Suppressor macrophage treated with lipopolysaccharide for 1 hour (primary cell): ENCODE measurements at places on chromosomes 2 and 18.

- DNase-seq, result no peak
These were observed 416.6 kb downstream of the TMX3 start for GRCh38 chr18:68298330-68298729.

DNA sequence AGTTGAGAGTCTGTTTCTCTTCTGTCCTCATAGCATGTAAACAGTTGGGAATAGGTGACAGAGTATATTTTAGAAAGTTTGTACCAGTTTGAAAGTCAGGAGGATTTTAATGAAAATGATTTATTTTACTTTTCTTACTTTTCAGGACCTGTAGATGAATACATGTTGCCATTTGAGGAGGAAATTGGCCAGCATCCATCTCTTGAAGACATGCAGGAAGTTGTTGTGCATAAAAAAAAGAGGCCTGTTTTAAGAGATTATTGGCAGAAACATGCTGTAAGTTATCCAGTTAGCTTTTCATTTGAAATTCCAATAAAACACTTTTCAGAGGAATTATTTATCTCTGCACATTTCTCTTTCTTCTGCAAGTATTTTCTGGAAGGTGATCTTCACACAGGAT is 81.1 kb downstream of the ACVR2A start:
- no peak for DNase-seq

GRCh38 chr2:170929686-170930050 is 615 bp downstream of the GORASP2 start:
- DNase-seq, result peak; percentile 58

- no peak for DNase-seq
These were observed 83.5 kb downstream of the PRKCE start for GRCh38 chr2:45734952-45735351.

DNA sequence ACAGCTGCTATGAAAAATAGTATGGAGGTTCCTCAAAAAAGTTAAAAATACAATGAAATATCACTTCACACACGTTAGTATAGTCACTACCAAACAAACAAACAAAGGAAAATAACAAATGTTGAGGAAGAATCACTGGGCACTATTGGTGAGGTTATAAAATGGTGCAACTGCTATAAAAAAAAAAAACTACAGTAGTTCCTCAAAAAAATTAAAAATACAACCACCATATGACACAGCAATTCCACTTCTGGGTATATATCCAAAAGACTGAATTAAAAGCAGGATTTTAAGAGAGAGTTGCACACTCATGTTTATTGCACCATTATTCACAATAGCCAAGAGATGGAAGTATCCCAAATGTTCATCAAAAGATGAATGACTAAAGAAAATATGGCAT is 80.9 kb upstream of the POU3F3 start:
- DNase-seq, result peak; percentile 42

GRCh38 chr2:219459460-219460311 is 25.0 kb downstream of the SPEG start:
- peak; percentile 57 for DNase-seq

DNA sequence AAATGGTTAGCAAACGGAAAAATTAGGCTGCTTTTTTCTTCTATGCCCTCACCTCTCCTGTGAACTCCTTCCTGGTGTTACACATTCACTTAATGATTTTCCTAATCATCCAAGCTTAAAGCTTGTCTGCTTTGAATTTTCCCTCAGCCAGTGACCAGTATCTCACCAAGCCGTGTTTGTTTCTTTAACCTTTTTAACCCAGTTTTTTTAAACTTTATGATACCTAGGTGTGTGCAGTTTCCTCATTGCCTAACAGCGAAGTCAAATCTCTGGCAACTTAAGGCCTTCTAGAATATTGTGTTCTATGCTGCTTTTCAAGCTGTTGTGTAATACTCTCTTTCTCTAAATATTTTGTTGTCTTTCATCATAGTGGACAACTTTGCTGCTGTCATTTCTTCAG is 113.0 kb downstream of the PIK3C3 start:
- no peak for DNase-seq

DNA sequence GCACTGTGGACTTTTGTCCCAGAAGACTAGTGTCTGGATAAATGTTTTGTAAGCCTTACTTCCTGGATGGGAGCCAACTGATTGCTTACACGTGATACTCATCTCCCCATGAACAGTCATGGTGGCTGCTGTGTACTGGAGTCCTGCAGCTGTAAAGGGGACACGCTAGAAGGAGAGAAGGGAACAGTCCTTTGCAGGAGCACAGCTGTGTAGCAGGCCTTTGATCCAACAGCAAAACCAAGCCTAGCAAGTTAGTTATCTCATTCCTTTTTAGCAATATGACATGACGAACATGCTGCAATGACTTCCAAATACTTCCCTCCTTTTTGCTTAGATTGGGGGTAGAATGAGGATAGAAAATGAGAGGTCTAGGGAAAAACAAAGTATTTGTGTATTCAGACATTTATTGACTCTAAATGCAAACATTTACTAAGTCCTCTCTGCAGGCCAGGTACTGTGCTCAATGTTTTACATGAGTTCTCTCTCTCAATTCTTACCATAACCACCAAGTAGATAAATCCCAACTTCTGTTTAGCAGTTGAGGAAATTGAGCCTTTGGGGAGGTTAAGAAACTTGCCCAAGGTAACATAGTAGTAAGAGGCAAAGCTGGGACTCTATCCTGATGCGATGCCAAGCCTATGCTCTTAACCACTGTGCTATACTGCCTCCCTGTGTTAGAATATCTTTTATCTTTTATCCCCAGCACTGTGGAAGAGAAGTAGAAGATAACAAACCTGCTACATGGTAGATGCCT is 55.4 kb upstream of the CD28 start:
- DNase-seq, result peak; percentile 61

DNA sequence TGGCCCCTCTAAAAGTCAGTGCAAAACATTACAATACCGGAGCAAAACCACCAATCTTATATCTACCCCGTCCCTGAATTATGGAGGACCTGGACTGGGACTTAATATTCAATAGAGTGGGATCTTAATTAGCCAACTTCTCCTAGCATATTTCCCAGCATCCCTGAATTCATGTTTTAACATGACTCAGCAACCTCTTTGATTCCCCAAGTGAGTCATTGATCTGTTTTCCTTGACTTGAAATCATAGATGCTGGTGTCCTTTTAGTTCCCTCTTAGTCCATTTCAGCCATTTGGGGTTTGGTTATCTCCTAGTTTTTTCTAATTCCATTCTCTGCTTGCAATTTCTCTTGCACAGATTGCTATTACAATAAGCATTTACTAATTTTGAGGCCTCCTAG is 677.7 kb upstream of the CELF4 start:
- no peak for DNase-seq

DNA sequence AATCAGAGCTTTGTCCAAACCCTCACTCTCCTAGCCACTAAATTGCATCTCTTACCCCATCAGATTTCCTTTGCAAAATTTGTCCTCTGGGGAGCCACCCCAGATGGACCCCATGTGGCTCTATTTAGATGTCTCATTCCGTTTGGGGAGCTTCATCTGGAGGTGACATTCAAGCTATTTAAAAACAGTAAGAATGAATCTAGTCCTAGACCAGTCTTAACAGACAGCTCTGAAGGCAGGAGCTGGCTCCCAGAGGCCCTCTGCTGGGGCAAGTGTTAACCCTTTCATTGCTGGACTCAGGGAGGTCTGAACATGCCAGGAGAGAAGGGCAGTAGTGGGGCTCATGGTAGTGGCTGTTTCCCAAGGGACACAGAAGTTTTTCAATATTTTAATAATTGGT is 59.2 kb downstream of the RPL37A start:
- DNase-seq, result no peak

GRCh38 chr2:32289165-32289999 is 11.7 kb downstream of the YIPF4 start:
- peak; percentile 65 for DNase-seq
